ENCODE measurements at places on chromosomes 5 and 9.

DNA sequence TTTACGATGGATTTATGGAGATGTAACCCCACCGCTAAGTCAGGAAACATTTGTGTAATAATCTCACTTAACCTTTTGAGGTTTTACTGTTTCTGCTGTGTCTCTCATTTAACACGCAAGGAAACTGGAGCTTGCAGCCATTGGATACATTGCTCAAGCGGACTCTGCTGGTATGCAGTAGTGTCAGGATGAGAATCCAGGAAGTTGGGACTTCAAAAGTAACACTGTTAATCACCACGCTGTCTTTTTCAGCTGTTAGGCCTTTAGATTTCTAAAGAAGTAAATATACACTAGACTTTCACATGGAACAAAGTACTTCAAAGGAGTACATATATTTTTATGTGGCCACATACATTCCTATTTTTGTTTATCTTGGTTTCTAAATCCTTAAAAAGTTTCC lies 114.7 kb downstream of the LPAR1 start:
- no peak for DNase-seq

GRCh38 chr5:104576677-104577076 lies 1014.1 kb upstream of the NUDT12 start:
- no peak for DNase-seq

GRCh38 chr5:159427180-159428012 lies 97.1 kb upstream of the IL12B start:
- DNase-seq = no peak

GRCh38 chr9:133269537-133270362 lies 5.3 kb downstream of the ABO start:
- DNase-seq = no peak

DNA sequence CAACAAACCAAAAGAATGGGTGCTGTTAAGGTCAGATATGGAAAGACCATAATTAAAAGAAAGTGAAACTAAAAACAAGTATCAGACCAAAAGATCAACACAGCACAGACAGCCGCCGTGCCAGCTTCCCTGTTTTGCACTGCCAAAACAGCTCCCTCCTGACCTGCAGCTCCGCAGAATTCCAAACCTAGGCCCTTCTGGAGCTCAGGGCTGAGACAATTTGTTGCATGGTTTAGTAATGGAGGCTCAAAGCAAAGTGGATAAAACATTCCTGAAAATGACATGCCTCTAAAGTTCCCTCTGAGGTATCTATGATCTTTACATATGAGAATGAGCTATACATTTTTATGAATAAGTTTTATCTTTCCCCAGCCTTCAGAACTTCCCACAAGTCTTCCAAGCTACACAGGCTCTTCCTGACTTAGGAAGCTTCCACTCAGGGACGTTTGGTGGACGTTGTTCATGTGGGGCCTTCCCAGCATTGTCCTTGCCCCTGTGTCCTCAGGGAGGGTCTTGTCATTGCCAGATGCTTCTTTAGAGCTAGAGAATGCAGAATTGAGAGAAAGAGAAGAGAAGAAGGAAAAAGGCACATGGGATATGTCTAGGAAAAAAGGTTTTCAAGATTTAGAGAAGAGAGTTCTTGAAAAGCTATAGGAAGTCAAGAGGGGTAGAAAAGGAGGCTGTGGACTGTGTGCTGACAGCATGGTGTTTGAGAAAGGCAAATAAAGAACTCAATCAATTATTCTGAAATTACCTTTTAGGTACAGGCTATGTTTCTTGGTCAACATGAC lies 28.4 kb upstream of the SSBP2 start:
- no peak for DNase-seq

GRCh38 chr9:84990416-84990815 lies 320.9 kb downstream of the NTRK2 start:
- peak; percentile 22 for DNase-seq
